ENCODE measurements at places on chromosomes 5 and 9.

GRCh38 chr9:108012886-108013665 is 523.5 kb upstream of the KLF4 start:
- no peak for DNase-seq

GRCh38 chr9:114908104-114908622 is 22.2 kb downstream of the TNFSF8 start:
- no peak for DNase-seq

DNA sequence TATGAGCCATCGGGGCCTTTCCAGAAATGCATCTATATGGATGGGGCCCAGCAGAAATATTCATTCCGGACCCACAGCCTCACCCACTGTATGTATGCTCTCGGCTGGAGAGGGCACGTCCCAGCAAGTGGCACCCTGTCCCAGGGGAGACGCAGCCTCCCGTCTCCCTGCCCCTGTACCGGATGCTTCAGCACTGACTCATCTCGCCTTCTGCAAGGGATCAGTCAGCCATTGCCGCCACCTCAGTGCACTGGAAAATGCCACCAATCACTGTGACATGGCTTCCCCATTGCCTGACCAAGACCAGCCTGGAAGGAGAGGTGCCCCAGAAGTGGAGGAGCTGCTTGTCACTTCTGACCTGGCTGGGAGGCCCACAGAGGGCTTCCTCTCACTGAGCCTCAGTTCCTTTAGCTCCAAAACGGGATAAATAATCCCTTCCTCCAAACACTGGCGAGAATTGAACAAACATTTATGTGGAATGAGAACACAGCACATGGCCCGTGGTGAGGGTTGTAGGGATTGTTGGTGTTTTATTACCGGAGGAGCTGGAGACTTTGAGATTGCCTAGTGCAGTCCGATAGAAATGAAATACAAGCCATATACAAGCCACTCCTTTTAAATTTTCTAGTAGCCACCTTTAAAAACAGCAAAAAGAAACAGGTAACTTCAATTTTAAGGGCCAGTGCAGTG is 43.9 kb upstream of the ORM1 start:
- no peak for DNase-seq

DNA sequence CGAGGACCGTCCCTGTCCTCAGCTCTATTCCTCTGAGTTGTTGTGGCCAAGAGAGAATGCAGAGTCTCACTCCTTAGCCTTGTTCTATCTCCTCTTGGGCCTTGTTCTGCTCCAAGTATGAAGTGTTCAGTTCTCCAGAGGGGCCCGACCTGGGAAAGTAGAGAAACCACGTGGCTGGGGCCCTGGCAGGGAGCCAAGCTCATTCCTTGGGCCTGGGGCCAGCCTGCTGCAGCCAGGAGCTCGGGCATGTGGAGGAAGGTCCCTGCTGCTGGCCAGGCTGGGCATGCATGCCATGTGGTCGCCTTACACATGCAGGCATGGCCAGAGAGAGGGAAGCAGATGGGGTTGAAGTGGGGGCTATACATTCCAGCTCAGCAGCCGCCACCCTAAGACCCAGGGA is 60.7 kb downstream of the COL27A1 start:
- DNase-seq, result no peak

DNA sequence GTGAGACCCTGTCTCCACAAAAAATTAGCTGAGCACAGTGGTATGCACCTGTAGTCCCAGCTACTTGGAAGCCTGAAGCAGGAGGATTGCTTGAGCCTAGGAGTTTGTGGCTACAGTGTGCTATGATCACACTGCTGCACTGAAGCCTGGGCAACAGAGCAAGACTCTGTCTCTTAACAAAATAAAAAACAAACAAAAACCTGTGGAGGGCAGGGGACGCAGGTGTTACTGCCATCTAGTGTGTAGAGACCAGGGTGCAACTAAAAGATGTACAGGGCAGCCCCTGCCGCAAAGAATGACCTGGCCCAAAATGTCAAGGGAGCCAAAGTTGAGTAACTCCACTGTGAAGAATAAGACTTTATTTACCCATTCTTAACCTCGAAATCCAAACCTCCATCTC is 27.1 kb downstream of the ASPN start:
- no peak for DNase-seq

GRCh38 chr9:33244137-33244784 is 4.3 kb downstream of the SPINK4 start:
- DNase-seq, result no peak
